ENCODE measurements at places on chromosomes 1 and 21.

GRCh38 chr21:41964171-41964570 lies 10.4 kb upstream of the C2CD2 start:
- no peak for DNase-seq

- DNase-seq: peak; percentile 22
Observed at GRCh38 chr1:36099681-36100341, 11.1 kb downstream of the ADPRS start.

DNA sequence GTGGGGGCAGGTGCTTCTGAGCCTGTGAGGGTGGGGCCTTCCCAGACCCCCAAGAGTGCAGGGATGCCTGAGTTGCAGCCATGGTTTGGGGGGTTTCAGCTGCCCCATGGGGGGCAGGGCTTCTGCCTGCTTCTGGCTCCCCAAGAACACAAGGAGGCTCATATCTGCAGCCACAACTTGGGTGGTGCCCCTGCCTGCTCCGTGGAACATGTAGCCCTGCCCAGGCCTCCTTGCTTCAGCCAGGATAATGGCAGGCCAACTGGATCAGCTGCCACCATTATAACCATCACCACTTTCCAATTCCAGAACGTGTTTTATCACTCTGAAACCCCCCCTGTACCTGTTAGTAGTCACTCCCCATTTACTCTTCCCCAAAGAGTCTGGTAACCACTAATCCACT lies 14.0 kb downstream of the ZBTB40 start:
- no peak for DNase-seq

GRCh38 chr1:180053594-180054567 lies 99.3 kb downstream of the CEP350 start:
- DNase-seq: no peak

- no peak for DNase-seq
Observed at GRCh38 chr21:34881839-34882371, 167.2 kb downstream of the RUNX1 start.

DNA sequence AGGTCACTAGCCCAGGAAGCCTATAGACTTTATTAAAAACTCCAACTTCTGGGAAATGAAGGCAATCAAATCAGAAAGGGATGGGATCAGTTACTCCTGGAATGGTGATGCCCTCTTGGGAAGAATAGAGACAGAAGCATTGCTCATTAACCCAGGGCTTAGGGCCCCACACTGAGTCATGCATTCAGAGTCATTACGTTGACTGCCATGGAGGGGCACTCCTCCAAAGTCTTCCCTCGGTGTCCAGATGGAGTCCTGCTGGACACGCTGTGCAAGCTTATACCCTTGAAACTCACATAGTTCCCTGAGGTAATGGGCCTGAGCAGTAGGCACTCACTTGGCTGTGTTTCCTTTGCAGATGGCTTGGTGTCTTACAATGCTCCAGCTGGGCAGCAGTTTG lies 35.2 kb upstream of the HSD17B7 start:
- no peak for DNase-seq

DNA sequence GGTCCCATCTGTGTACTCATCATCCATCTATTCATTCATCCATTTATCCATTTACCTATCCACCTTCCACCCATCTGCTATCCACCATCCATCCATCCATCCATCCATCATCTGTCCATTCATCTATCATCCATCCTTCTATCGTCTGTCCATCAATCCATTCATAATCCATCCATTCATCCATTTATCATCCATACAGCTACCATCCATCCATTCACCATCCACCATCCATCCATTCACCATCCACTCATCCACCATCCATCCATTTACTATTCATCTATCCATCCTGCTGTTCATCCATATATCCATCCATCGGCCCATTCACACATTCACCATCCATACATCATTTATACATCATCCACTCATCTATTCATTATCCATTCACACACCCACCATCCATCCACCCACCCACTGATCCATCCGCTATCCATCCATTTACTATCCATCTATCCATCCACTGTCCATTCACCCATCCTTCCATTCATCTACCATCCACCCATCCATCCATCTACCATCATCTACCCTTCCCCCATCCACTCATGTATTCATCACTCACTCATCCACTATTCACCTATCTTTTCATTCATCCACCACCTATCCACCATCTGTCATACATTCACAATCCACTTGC lies 96.4 kb downstream of the TRIM11 start:
- DNase-seq: no peak

- no peak for DNase-seq
Observed at GRCh38 chr1:91735266-91735845, 150.6 kb downstream of the TGFBR3 start.

- DNase-seq: no peak
Observed at GRCh38 chr1:71557138-71557537, 476.3 kb upstream of the ZRANB2 start.

GRCh38 chr1:228178737-228179684 lies 13.4 kb downstream of the IBA57 start:
- no peak for DNase-seq

GRCh38 chr1:184802354-184803179 lies 47.9 kb upstream of the EDEM3 start:
- DNase-seq: no peak

- DNase-seq: no peak
Observed at GRCh38 chr1:32127409-32128198, 19.7 kb downstream of the KPNA6 start.

- DNase-seq: no peak
Observed at GRCh38 chr1:28111157-28111556, 22.7 kb upstream of the EYA3 start.

GRCh38 chr1:76260279-76260678 lies 185.7 kb downstream of the ST6GALNAC3 start:
- DNase-seq: no peak

GRCh38 chr1:58440696-58441095 lies 105.8 kb downstream of the OMA1 start:
- no peak for DNase-seq

DNA sequence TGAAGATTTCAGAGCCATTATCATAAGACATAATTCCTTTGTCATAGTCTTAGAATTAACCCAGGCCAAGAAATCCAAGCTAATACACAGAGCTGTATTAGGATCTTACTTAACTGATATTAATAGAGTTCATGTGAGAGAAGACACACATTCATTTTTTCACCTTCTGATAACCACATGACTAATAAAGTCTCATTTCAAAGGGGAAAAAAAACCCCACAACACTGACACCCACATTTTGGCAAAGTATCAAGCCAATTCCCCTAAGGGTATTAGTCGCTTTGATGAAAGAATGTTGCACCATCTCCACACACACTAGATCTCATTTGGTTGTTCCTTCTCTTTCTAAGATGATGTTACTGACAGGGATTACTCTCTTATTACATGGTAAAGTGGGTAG lies 344.4 kb upstream of the ESRRG start:
- DNase-seq: no peak

DNA sequence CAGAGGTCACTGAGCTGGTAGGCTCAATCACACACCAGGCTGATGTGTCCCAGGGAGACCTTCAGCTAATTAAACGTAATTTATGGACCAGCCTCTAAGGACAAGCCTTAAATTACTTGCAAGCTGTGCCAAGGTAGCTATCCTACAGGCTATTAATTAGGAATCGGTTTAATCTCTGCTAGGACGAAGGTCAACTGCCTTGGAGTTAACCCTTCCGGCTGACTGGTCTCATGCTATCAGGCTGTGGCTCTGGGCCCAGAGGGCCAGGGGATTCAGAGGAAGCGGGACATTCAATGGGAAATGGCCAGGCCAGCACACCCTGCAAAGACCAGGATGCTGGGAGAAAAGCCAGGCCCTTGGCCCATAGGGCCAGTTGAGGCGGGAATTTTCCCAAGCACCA lies 19.0 kb downstream of the DHRS3 start:
- no peak for DNase-seq

- no peak for DNase-seq
Observed at GRCh38 chr21:16891821-16892220, 621.0 kb upstream of the CXADR start.

- peak; percentile 44 for DNase-seq
Observed at GRCh38 chr1:206030714-206031113, 7.0 kb upstream of the CTSE start.

- DNase-seq: no peak
Observed at GRCh38 chr1:236673289-236673919, 12.9 kb upstream of the ACTN2 start.

DNA sequence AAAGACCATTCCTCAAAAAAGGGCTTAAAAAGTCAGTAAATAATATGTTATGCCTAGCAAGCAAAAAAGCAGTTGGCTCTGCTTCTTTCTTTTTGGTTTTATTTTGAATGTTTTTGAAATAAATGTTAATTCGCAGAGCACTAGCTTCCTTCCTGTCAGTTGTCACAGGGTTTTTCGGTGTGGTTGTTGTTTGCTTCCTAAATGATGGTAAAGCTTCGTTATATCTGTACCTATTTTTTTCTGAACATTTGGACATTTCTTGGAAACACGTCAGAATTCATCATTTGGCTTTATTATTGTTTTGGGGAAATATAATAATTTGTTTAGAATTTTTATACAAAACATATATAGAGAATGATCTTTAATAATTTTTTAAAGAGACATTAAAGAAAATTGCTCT lies 351.9 kb upstream of the SGIP1 start:
- no peak for DNase-seq

DNA sequence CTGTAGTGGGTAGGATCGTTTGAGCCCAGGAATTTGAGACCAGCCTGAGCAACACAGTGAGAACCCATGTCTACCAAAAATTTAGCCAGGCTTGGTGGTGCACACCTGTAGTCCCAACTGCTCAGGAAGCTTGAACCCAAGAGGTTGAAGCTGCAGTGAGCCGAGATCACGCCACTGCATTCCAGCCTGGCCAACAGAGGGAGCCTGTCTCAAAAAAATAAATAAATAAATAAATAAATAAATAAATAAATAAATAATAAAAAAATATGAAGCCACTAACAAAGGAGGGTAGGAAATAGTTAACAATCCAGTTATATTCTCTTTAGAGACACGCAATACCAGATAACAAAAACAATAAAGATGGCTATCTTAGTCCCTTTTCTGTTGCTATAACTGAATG lies 11.9 kb upstream of the CBR3 start:
- no peak for DNase-seq

GRCh38 chr1:183905508-183906113 lies 100.7 kb downstream of the RGL1 start:
- no peak for DNase-seq

DNA sequence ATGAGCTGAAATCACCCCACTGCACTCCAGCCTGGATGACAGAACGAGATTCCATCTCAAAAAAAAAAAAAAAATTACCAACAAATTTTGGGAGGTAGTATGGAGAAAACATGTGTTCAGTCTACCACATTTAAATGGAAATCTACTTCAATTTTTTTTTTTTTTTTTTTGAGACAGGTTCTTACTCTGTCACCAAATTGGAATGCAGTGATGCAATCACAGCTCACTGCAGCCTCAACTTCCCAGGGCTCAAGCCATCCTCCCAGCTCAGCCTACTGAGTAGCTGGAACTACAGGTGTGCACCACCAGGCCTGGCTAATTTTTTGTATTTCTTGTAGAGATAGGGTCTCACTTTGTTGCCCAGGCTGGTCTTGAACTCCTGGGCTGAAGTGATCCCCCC lies 82.1 kb downstream of the GFI1 start:
- no peak for DNase-seq

DNA sequence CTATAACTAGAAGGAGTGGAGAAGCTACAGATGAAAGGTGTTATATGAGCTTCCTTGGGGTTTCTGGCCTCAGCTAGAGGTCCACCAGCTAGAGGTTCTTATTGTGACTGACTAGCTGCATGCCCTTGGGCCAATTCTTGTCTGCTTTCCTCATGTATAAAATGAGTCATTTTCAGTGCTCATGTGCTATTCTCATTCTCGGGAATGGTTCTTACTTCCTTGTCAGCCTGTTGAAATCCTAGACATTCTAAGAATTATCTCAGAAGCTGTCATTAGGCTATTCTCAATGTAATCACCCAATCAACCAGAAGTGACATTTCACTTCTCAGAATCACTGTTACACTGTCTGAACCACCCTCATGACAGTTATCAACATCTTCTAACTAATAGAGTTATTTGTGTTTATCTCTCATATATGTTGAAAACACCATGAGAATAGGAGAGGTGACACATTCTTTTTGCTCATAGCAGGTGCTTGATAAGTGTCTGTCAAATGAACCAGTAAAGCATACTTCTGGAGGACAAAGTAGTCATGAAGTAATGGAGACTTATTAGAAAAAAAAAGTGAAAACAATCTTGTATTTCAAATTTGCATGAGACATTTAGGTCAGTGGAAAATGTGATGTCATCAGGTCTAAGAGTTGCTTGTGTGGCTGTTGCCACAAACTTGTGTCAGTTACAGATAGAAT lies 122.8 kb upstream of the IVNS1ABP start:
- DNase-seq: no peak

- DNase-seq: no peak
Observed at GRCh38 chr21:26019236-26019635, 151.3 kb downstream of the APP start.

GRCh38 chr1:109950509-109950908 lies 34.1 kb upstream of the AHCYL1 start:
- no peak for DNase-seq

DNA sequence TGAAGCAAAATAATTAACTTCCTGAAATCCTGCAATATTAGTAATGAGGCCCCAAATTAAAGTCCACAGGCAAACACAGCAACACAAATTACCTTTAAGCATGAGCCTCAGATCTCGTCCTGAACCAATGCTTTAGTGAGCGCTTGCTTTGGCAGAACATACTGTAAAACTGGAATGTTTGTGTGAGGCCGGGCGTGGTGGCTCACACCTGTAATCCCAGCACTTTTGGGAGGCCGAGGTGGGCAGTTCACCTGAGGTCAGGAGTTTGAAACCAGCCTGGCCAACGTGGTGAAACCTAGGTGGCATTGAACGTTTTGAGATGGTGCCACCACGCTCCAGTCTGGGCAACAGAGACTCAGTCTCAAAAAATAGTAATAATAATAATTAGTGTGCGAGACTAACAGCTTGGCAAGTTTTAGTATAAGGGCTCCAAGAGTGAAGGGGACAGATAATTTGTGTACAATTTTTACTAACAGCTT lies 17.8 kb downstream of the SFPQ start:
- no peak for DNase-seq

- DNase-seq: peak; percentile 34
Observed at GRCh38 chr1:209860293-209860881, 32.6 kb downstream of the UTP25 start.

DNA sequence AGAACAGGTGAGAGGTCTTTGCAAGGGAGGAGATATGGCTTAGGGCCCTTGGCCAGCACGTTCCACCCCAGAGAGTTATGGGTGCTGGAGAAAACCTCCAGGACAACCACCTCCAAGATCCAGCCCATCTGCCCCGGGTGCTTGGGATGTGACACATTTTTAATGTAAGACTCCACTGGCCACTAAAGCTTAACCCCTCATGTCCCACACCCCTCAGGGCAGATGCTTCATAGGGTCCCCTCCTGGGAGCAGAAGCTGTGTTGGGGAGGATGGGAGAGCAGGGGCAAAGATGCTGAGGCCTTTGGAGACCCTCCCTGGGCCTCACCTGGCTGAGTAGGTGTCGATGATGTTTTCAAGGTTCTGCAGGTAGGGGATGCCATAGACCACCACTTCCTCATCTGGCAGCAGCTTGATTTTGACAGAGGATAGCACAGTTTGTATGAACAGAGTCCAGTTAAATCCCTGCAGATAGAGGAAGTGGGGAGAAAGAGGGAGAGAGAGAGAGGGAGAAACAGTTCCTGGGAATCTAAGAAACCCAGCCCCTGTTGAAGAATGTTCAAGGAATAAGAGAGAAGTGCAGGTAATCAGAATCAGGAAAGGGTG lies 11.9 kb downstream of the PRXL2B start:
- no peak for DNase-seq
